NAMALWA (cell line): ENCODE measurements at places on chromosomes 4 and X.

- no peak for DNase-seq
Measured at GRCh38 chrX:13369256-13370030, 49.6 kb upstream of the ATXN3L start.

DNA sequence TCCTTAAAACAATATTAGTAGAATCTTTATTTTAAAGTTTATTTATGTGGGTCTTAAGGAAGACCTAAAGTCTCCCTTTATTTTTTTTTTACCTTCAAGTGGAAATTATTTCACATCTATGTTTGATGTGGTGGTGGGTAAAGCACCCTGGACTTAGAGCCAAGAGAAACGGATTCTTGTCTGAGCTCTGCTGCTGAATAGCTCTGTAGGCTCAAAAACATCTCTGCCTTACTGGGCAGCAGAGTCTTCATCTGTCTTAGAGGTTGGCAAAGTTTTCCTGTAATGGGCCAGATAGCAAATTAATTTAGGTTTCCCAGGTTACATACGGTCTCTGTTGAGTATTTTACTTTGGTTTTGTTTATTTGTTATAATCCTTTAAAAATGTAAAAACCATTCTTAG lies 136.5 kb downstream of the CEP135 start:
- DNase-seq: no peak

GRCh38 chrX:16658284-16658683 lies 8.3 kb downstream of the S100G start:
- DNase-seq: no peak

DNA sequence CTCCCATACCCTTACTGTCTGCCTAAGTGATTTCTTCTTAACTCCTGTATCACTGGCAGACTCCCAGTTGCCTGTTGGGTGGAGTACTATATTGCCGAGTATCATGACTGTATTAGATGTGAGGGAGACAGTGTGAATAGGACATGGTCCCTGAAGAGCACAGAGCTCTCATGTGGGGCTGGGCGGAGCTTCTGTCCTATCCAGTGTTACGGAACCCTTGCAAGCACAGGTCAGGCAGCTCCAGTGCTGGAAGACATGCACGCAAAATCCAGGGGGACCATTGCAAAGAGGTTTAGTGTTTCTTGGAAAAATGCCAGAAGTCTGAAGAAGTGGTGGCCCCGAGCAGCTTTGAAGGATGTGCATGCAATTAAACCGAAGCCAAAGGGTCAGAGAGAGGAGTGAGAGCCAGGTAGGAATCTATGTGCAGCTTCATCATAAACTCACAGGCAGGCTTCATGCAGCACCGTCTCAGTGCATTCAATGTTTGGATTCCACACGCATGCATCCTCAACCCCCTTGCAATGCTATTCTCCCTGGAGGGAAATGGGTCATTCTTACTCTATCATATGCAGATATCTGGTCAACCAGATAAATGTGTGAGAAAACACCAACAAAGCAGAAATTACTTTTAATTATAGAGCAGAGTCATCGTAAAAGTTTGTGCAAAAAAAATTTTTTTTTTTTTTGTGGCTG lies 49.7 kb upstream of the DHRSX start:
- no peak for DNase-seq

GRCh38 chrX:15167826-15168225 lies 102.1 kb downstream of the ASB9 start:
- DNase-seq: no peak

GRCh38 chrX:153482376-153483015 lies 12.1 kb upstream of the HAUS7 start:
- DNase-seq: peak; percentile 16
